NCI-H2081 (cell line): ENCODE measurements at places on chromosomes 2 and 18.

DNA sequence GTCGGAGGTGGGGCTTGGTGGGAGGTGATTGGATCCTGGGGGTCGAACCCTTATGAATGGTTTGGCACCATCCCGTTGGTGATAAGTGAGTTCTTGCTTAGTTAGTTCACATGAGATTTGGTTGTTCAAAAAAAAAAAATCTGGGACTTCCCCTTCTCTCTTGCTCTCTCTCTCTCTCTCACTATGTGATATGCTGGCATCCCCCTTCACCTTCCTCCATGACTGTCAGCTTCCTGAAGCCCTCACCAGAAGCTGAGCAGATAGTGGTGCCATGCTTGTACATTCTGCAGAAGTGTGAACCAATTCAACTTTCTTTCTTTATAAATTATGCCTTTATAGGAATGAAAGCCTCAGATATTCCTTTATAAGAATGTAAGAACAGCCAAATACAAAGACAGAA, 269.7 kb upstream of the APCDD1 start:
- DNase-seq = no peak

DNA sequence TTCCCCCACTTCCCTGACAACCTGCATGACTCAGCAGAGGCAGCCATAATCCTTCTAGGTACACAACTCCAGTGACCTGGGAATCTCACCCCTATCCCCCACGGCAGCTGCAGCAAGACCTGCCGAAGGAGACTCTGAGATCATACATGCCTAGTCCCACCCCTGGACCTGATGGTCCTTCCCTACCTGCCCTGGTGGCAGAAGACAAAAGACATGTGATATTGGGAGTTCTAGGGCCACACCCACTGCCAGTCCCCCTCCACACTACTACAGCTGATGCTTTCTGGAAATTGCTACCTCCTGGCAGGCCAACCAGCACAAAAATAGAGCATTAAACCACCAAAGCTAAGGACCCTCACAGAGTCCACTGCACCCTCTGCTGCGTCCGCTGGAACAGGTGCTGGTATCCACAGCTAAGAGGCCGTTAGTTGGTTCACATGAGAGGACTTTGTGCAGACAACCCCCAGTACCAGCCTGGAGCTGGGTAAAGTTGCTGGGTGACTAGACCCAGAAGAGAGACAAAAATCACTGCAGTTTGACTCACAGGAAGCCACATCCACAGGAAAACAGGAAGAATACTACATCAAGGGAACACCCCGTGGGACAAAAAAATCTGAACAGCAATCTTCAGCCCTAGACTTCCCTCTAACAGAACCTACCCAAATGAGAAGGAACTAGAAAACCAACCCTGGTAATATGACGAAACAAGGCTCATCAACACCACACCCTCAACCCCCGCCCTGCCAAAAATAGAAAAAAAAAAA, 12.5 kb downstream of the MARCO start:
- DNase-seq = no peak

DNA sequence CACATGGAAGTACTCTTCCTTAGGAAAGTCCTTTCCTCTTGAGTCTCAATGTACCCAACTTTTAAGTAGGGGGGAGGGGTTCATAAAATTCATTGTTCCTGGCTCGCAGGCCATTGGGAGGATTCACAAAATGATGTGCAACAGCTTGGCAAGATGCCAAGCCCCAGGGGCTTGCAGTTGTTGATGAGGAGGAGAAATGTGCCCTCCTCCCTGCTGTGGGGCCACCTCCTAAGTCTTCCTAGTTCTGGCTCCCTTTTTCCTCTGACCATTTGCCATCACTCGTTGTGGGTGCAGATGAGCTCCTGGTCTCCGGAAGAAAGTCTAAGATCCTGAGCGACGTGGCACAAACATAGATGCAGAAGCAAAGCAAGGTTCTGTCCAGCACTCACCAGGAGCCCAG, 435.4 kb downstream of the EIPR1 start:
- DNase-seq = no peak

DNA sequence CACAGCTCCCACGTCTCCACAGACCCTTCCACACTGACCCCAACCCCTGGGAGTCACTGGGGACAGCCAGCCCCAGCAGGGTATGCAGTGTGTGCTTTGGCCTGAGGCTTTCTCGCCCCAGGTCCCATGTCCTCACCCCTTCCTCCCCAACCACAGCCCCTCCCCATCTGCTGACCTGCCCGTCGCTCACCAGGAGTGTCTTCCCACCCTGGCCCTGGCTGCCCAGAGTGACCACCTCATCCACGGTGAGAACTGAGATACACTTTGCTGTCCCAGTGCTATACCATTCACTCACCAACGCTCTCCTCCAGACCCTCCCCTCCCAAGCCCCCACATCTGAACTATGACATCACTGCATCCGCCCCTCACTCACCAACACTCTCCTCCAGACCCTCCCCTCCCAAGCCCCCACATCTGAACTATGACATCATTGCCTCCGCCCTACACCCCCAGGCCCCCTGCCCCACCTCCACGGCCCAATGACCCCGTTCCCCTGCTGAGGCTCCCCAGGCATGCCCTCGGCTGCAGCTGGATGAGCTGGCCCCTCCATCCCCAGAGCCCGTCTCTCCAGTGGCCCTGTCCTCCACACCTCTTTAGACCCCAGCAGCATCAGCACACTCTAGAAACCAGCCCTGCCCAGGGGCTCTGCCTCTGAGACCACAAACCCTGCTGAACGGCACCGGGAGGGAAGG, 55.2 kb downstream of the ANKMY1 start:
- no peak for DNase-seq

DNA sequence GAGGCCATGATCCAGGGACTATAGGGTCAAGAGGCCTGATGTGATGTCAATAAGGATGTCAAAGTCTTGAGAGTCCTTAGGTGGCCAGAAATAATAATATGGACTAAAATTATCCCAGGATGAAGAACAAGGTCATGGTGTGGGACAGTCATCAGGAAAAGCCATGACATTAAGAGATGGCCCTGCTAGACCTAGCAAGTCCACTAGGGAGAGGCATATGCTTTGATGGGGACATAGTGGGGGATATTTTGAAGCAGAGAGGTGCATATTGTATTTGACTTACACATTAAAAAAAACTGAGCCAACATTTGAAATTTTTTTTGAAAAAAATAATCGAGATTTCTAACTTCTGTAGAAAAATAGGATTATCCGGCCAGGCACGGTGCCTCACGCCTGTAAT, 53.3 kb upstream of the CXCR4 start:
- DNase-seq = no peak

DNA sequence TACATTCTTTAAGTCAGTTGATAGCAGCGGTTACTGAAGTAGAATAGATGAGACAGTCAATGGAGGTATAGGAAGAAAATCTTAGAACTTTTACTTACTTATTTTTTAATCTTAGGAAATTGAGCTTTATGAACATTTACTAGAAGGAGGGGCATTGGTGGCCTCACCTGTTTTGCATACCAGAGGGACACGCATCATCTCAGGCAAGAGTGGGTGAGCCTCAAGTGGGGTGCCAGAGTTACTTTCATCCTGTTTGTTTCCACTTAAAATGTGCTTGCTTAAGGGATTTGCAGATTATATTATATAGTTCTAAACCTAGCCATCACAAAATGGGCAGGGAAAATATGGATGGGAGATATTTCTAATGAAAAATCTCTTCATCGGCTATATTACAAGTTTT, 61.6 kb downstream of the WDR7 start:
- no peak for DNase-seq

DNA sequence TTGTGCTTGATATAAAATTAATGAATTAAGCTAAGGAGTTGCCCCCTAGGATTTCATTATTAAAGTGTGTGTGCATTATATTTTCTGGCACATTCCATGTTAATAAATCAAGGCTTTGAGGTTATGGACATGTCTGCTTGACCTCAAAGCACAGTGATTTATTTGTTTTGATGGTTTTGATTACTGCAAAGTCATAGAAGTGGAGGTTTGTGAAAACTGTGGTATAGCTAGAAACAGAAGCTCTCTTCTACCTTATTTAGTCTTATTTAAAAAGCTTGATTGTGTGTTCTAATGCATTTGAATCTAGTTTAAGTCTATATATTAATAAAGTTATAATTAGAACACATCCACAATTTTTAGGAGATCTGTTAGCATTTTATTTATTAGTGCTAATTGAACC, 32.2 kb downstream of the DOK6 start:
- DNase-seq = no peak

GRCh38 chr2:40450066-40450795, 1.7 kb downstream of the SLC8A1 start:
- peak; percentile 20 for DNase-seq

DNA sequence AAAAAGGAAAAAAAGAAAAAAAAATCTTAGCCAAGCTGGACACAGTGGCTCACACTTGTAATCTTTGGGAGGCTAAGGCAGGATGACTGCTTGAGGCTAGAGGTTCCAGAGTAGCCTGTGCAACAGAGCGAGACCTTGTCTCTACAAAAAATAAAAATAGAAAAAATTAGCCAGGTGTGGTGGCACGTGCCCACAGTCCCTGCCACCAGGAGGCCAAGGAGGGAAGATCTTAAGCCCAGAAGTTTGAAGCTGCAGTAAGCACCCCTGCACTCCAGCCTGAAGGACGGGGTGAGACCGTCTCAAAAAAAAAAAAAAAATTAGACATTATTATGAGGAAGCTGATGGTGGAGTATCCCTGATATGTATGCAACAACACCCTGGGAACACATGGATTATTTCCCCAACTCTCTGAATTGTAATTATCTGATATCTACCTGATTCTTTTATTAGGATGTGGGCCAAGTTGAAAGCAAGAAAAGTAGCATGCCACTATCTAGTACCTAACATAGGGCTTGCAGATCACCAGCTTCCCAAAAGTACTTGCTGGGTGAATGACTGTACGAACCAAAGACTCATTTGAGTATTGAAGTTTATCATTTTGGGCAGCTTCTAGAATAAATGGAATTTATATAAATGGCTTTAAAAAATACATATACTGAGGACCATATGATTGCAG, 140.9 kb downstream of the TCF4 start:
- no peak for DNase-seq

DNA sequence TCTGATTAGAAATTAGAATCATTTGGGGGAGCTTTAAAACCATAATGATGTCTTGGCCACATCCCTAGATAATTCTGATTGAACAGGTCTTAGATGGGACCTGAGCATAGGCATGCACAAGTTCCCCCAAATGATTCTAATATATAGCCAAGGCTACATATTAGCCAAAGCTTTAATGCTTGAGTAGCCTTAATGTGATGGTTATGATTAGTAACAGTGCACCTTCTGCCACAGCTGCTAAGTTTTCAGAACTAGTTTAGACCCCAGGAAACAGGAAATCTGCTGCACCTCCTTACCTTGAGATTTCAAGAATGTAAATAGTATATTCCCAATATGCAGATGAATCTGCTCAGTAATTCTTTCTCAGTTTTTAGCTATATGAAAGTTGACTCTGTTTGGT, 119.8 kb downstream of the PTPN4 start:
- DNase-seq = no peak

DNA sequence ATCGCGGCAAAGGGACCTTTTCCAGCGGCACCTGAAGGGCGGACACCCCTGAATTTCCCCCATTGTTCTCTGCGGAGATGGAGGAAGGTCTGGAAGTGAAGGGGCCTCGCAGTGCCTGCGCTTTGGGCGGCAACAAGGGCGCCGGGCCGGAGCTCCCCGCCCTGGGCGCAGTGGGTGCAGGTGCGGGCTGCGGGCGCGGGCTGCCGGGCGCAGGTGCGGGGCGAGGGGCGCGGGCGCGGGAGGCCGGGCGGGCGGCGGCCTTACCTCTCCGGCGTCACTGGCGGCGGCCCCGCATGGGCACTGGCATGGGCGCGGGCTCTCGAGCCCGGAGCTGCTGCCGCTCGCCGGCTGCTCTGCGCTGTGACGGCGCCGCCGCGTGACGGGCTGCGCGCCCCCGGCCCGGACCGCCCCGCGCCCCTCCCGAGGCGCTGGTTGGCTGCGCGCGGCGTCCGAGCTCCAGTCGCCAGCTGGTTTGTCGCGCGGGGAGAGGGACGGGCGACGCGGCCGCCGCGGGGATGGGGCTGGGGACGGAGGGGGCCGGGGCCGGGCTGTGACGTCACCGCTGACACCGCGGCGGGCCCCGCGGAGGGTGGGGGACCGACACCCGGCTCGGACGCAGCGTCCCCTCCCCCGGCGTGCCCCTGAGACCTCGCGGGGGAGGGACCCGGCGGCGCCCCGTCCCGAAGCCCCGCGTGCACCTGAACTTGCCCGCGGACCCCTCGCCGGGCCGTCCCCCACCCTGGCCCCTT, at the start of gene KIF1A:
Gene KIF1A (minus strand): TSS at position 362 of the 749 bp plus-strand sequence. CDS start 22,467 bp downstream, outside the sequence.
- DNase-seq = peak; percentile 91

- DNase-seq = no peak
These were observed 151.4 kb upstream of the NABP1 start for GRCh38 chr2:191526536-191526935.

GRCh38 chr2:232384466-232384865, 5.9 kb downstream of the ALPP start:
- no peak for DNase-seq

- DNase-seq = no peak
These were observed 28.8 kb upstream of the TSPYL6 start for GRCh38 chr2:54284826-54285225.

DNA sequence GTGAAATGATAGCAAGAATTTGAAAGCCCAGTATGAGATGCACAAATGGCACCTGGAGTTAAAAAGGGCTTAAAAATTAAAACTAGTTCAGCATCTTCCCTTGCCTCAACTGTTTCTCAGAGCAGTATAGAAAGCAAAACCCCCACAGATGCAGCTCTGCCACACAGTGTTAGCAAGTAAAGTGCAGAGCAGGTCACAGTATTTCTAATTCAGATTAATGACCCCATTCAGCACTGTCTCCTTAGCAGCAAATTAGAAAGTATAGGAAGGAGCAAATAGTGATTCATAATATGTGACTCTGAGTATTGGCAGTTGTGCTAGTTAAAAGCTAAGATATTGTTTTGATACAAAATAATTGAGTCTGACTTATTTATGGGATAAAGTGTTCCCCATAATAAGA, 73.8 kb upstream of the CCDC85A start:
- no peak for DNase-seq

GRCh38 chr2:137570484-137570883, 393.8 kb upstream of the HNMT start:
- DNase-seq = no peak

- no peak for DNase-seq
These were observed 59.1 kb downstream of the ODC1 start for GRCh38 chr2:10388954-10389560.

DNA sequence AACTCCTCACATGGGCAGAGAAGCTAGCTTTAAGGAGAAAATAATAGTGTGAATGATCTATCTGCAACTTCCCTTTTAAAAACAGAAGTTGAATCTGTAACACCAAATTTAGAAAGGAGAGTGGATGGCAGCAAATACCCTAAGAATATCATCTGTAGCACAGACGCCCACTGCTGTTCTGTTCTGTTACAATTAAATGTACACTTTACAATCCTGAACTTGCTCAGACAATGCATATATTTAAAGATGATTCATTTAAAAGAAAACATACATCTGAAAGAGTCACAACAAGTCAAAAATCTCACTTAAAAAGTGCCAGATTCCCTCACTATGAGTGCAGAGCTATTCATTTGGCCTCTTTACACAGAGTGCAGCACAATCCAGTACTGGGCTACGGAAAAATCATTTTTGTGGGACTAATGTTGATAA, 8.0 kb upstream of the SERTAD2 start:
- DNase-seq = no peak
